NCI-H2081 (cell line): ENCODE measurements at places on chromosomes 11 and 22.

DNA sequence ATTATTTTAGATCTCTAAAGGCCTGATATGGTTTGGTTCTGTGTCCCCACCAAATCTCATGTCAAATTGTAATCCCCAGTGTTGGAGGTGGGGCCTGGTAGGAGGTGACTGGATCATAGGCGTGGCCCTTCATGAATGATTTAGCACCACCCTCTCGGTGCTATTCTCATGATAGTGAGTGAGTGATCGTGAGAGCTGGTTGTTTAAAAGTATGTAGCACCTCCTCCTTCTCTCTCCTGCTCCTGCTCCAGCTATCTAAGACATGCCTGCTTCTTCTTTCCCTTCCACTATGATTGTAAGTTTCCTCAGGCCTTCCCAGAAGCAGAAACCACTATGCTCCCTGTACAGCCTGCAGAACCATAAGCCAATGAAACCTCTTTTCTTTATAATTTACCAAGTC, 114.1 kb downstream of the SERGEF start:
- no peak for DNase-seq

GRCh38 chr11:58924230-58924629, 15.1 kb upstream of the GLYATL1 start:
- DNase-seq = peak; percentile 3

DNA sequence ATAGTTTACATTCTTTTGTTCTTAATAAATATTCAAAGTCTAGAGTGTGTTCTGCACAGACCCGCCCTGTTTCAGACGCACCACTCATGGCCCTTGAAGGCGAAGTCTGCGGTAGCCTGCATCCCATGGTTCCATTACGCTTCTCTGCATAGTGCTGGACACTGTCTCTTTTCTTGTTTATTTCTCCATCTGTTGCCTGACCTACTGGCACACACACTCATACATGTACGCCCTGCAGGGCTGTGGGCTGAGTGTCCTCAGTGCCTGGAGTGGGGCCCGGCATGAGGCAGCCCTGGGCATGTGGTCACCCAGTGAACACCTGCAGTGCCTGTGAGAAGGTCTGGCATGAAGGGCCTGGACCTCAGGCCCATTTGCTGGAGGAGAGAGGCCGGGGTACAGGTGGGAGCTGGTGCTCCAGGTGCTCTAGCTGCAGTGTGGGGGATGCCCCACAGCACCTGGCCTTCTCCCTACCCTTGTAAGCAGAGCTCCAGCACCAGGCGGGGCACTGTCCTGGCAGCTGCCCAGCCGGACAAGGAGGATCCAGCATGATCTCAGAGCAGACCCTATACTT, 404.1 kb downstream of the TBC1D22A start:
- no peak for DNase-seq

DNA sequence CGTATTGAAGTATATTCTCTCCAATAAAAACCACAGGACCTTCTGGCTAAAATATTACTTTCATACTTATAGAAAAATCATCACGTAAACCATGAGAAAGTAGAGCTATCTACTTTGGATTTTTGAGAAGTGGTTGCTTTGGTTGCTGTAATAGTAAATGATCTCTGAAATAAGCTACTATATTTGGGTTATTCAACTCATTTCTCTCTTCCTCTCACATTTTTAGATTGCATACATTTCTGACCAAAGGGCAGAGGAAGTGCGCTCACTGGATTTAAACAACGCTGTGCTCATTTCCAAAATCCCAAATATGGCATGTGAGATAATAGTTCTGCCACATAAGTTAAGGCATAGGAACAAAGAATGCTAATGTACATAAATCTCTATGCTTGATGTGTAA, 357.0 kb downstream of the LRRC4C start:
- DNase-seq = no peak

- no peak for DNase-seq
Observed at GRCh38 chr11:68810164-68810563, 31.6 kb downstream of the CPT1A start.

DNA sequence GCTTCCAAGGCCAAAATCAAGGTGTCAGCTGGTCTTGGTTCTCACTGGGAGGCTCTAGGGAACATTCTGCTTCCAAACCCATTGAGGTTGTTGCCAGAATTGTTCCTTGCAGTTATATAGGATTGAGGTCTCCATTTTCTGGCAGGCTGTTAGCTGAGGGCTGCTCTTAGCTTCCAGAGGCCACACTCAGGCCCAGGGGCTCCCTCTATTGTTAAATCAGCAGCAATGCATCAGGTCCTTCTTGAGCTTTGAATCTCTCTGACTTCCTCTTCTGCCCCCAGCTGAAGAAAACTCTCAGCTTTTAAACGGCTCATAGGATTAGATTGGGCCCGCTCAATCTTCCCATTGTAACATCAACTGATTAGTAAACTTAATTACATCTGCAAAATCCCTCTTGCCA, 39.3 kb upstream of the BSX start:
- DNase-seq = peak; percentile 73

DNA sequence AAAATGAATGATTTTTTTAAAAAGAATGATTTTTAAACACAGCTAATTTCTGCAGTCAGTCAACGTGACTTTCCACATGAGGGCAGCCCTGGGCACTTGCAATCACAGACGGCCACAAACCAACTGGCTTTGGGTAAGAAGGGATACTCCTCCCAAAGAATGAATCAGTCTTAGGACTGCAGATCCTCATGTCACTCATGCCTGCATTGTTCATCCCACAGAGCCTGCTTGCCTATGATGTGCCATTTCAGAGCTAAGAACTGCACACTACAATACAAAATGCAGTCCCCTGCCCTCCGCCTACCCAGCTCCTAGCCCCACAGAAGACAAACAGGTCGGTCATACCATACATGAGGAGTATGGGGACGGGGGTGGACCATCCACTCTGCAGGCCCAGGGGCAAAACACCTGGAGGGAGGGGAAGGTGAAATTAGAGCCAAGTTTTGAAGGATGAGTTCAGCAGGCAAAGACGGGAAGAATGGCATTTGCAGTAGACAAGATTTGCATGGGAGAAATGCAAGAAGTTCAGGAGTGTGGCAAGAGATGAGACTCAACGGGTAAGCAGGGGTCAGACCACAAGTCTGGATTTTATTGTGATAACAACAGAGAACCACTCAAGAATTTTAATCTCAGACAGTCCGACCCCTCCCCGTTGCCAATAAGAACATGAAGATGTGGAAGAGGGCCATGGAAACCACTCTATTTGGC, 24.7 kb downstream of the PACSIN2 start:
- no peak for DNase-seq

- DNase-seq = no peak
Observed at GRCh38 chr11:120057028-120057330, 80.9 kb downstream of the TRIM29 start.

DNA sequence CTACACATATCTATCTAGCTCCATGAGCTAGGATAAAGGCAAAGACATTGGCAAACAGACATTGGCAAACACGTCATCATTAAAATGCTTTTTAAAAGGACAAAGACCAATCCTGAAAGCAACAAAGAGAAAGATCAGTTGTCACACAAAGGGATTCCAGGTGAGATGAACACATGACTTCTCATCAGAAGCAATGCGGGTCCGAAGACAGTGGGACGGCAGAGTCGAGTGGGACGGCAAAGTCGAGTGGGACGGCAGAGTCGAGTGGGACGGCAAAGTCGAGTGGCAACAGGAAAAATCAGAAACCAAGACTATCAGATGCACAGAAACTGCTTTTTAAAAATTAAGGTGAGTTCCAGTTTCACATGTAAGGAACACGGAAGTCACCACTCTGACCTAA, 609.5 kb downstream of the BRD1 start:
- DNase-seq = no peak

DNA sequence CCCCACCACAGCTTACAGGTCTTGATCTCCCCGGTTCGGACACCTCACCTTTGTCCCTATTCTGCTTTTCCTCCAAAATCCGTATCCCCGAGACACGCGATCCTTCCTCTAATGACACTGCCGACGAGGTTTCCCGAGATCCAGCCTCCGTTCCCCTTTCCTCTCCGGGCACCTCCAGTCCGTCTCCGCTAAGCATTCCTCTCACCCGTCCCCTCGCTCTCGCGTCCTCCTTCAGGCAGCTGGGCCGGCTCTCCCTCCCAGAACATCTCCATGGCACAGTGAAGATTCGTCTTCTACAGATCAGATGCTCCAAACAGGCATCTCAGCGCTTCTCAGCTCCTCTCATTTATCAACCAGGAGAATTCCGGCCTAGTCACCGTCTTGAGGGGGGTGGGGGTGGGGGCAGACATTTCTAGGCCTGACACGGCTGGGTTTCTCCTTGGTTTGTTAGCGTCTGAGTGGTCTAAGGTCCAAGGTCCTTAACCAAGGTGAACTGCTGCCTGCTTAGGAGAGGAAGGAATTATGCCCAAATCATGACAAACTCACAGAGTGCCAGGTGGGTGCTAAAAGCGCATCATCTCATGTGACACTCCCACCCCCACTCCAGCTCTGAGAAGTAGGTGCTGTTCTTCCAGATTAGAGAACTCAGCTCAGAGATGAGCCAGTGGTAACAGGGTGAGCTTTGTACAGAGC, at the start of gene SPTBN2:
TSS of gene SPTBN2 (minus strand) at position 524 of the 693 bp plus-strand sequence. CDS start 7,976 bp downstream, outside the sequence.
- DNase-seq = no peak

DNA sequence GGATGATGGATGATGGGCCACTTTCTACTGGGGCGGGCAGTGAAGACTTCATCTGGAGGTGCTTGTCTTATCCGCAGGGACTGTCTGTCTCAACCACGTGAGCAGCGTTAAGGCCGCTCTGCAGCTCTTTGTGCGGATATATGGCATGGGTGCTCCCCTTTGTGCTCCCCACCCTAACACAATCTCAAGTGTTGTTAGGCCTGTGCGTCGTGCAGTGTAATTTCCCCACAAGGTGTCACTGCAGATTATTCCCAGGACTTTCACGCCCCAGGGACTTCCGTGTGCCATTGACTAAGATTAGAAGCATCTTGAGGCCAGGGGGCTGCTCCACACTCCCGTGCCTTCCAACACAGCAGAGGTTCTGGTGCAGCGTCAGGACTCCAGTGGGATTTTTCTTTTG, 65.3 kb downstream of the TBC1D22A start:
- DNase-seq = no peak

GRCh38 chr11:67071420-67072284, 15.0 kb downstream of the RHOD start:
- no peak for DNase-seq

DNA sequence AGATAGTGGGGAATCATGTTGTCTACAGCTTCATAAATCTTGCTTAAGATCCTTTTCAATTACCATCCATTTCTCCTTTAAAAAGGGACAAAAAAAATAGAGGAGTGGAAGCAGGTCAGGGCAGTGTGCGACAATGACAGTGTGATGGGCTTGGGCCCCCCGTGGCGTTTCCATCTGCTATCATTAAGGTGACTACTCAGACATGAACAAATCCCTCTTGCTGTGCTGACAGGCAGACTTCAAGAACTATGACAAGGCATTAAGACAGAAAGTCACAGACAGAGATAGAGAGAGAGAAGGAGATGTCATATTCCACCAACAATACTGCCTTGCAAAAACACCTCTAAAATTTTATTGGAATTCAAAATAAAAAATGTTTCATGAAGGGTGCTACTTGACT, 263.2 kb downstream of the DCDC1 start:
- DNase-seq = peak; percentile 78

DNA sequence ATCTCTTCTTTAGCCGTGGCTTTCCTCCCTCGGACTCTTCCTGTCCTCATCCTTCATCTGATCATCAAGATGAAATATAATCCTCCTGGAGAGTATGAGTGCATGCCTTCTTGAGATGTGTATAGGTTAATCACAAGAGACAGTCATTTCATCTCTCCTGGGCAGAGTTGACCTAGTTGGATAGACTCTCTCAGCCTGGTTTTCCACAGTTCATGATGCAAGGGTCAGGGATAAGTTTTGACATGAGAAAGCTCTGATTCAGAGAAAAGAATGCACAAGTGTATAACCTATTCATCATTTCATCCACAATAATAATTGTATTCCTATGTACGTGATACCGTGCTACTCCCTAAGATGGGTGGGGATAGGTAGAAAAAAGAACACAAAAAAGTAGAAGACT, 33.2 kb upstream of the CCDC90B start:
- no peak for DNase-seq

GRCh38 chr11:12963792-12964536, 45.2 kb upstream of the RASSF10 start:
- DNase-seq = peak; percentile 71

GRCh38 chr11:43376594-43376993, 17.9 kb downstream of the TTC17 start:
- DNase-seq = no peak

DNA sequence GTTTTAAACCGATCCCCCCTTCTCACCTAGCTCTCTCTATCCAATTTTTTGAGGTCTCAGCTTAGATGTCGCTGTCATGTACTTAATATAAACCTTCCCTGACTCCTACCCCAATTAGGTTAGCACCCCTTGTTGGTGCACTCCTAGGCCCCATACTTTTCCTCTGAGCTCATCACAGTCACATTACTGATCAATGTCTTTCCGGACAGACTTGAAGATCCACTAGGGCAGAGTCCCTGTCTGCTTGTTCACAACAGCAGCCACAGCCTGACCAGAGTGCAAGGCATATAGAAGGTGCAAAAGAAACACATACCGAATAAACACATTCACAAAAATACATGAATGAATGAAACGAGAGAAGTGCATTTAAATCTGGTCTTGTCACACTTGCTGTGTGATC, 261.0 kb upstream of the NARS2 start:
- DNase-seq = no peak

DNA sequence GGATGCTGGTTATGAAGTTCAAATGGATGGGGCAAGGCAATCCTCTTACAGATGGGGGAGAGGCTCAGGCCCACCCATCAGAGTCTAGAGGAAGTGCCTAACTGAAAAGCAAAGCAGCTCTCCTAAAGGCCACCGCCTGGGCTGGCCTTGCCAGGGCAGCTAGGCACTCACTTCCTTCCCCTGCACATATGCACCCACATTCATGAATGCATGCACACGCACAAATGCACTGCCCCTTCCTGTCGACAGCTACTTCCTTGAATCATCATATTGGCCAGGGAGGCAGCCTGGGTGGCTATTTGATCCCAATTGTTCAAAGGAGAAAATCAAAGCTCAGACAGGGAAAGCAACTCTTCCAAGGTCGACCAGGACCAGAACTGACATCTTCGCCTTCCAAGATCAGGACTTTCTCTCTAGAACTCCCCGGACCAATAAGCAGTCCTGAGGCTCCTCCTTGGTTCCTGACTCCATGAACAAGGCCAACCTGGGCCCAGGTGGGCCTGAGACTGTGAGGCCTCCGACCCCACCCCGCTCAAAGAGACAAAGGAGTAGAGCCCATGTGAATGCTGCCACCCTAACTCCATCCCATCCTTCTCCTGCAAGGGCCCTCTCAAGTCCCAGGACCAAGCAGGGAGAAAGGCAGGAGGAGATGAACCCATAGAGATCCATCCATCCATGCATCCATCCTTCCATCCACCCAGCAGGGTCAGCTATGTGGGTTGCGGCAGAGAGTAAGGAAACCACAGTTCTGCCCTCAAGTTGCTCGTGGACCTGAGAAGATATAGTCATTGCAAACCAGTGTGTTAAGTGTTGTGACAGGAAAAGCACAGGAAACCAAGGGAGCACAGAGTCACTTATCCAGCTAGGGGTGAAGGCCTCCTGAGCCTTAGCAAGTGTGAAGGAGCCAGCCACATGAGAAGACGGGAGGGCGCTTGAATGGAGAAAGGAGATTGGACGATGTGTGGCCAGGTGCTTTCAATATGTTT, 35.4 kb upstream of the LMO1 start:
- no peak for DNase-seq

GRCh38 chr11:63837027-63837688, 1.8 kb upstream of the MARK2 start:
- DNase-seq = peak; percentile 80
